ENCODE measurements at places on chromosomes 6 and 20.

GRCh38 chr20:37688093-37688492, 5.7 kb upstream of the CTNNBL1 start:
- DNase-seq = no peak

DNA sequence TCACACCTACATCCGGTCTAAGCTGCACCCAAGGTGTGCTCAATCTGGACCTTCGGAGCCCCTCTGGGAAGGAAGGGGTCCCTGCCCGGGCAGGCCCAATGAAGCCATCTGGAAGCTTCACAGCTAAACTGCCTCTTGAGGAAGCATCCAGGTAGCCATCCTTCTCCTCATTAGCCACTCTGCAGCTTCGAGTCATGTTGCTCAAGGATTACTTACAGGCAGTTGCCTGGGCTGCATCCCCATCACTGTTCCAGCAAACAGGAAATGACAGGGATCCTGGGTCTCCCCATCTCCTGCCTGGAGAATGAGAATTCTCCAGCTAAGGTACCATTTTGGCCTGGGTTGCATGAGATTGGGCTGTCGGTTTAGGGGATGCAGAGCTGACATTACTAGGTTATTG, 91.7 kb downstream of the ERMARD start:
- no peak for DNase-seq

DNA sequence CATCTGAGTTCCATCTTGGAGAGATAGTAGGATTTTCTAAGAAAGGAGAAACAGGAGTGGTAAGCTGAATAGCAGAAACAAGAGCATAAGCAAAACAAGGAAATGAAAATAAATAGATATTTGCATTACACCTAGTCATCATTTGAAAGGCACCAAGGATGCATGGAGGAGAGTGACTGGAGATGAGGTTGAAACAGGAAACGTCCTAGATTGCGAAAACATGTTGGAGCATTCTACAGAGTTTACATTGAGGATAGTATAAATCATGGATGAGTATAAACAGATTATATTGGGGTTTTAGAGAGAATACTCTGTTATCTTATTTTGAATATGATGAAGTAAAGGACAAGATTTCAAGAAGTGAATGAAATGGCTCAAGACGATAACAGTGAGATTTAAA, 507.3 kb downstream of the EYS start:
- DNase-seq = no peak

GRCh38 chr6:21079468-21080048, 514.0 kb upstream of the SOX4 start:
- peak; percentile 56 for DNase-seq

DNA sequence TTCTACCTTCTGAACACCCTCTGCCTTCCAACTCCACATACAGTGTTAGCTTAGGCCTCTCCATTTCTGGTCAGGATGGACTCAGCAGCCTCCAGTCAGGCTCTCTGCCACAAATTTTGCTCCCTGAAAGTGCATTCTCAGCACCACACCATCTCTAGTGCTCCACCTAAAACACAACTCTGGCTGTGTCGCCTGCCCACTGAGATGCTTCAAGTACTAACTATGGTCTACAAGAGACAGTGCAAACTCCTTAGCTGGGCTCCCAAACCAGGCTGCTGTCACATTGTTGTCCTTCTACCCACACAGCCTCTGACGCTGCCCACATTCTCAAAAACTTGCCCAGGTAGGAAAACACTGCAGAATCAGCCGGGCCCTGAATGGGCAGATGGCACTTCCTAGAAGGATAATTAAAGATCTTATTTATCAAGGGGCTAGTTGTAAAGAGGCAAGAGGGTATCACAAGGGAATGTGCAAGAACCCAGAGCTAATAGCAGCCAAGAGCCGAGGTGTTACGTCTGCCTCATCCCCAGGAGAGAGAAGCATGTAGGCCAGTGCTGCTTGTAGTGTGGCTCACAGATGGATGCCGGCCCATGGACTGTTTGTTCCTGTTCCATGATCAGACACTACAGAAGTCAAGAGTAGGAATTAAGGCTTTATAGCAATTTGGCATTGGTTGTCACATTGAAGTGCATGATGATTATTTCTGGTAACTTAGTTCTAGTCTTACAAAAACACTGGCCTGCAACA, 189.7 kb downstream of the LRFN2 start:
- no peak for DNase-seq
